ENCODE measurements at places on chromosomes 3 and 15.
A peak's percentile ranks its signal among the peaks of the same experiment; 100 is the strongest.

DNA sequence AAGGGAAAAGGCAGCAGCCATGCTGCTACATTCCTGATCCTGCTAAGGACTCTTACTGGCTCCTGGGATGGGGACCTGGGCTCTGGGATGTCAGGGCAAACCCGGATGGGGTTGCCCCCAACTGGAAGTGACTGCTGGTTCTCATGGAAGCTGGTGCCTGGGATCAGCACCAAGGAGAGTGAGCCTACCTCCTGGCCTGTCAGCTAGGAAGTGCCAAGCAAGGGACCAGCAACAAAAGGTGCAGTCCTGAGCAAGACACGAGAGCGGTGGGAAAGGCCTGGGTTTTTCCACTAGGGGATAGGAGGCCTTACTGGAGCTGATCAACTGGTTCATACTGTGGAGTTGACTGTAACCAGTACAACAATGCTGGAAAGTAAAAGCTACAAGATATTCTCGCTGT lies 47.9 kb upstream of the SYNM start:
- no peaks in the 10 kb centered on the region for H3K27me3 ChIP-seq
- H3K27ac ChIP-seq: no peak overlapping the region
- no peak for DNase-seq
- H3K36me3 ChIP-seq: no peaks in the 10 kb centered on the region
- no peaks in the 10 kb centered on the region for H3K4me1 ChIP-seq

GRCh38 chr15:25862472-25863110 lies 536 bp downstream of the ATP10A start:
- H3K4me3 ChIP-seq: no peak overlapping the region
- no peak for DNase-seq
- no peak overlapping the region for H3K27ac ChIP-seq
- no peaks in the 10 kb centered on the region for H3K4me1 ChIP-seq
- no peaks in the 10 kb centered on the region for H3K27me3 ChIP-seq

DNA sequence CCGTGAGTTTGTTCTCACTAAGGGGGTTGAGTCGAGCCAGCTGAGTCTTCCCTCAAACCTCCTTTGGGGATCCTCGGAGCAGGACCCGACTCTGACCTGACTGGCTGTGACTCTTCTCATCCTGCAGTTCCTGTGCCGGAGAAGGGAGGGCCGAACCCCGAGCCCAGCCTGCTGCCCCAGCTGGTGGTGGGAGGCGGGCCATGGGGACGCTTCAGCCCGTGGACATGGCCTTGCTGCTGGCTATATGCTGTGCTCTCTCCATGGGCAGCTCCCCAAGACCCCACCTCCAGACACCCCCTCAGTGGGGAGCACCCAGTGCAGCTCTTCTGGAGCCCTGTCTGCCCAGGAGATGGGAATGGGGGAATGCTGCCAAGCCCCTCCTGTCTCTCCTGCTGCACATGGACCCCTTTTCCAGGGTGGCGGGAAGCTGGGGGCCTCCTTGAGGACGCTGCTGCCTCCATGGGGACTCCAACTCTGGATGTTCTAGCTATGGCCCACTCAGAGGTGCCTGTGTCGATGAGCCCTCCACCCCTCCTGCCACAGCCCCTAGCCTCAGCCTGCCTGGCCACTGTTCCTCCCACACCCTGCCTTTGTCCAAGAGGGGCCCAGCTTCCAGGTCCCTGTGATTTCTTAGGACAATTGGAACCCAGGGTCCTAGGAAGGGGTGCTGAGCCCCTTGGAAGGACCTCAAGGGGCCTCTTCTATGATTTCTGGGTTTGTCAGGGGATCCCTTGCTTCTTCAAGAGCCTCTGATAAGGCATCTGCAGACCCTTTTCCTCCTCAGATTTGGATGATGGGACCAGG lies 12.8 kb downstream of the C15orf39 start:
- no peak overlapping the region for H3K4me3 ChIP-seq
- no peak overlapping the region for H3K27ac ChIP-seq
- DNase-seq: no peak
- peaks cover 13% of the 10 kb centered on the region for H3K4me1 ChIP-seq
- no peaks in the 10 kb centered on the region for H3K27me3 ChIP-seq

GRCh38 chr3:65130782-65131181 lies 443.0 kb upstream of the ADAMTS9 start:
- no peaks in the 10 kb centered on the region for H3K36me3 ChIP-seq
- H3K4me1 ChIP-seq: no peaks in the 10 kb centered on the region
- H3K4me3 ChIP-seq: no peak overlapping the region
- H3K27ac ChIP-seq: no peak overlapping the region
- H3K27me3 ChIP-seq: no peaks in the 10 kb centered on the region

DNA sequence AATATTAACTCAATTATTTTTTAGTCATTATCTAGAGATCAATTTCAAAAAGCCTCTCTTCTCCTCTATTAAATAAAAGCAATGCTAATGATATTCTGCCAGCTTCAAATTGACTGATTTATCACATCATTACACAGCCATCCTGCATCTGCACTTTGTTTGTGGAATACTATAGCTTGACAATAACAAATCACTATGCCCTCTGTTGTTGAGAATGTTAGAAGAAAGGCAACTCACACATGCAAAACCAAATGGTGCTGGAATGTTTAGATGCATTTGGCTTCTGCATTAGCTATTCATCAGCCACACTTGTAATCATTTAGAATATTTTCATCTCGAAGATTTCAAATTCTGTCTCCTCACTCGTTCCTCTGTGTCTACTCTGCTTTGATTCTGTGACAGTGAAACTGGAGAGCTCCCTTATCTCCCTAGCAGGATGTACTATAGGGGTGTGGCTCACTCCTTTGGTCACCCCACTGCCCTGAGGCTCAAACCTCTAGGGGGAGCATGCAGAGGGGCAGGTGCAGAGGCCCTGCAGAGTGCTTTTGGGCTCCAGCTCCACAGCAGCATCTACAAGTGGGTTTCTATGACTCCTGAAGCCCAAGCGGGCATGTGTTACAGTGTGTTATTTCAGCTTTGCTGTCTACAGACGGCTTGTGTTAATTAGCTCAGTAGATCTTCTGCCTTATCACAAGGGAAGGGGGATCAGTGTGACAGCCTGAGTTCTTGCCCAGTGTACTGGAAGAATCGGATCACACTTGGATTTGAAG lies 454.1 kb upstream of the BCHE start:
- no peaks in the 10 kb centered on the region for H3K4me1 ChIP-seq
- no peak for DNase-seq
- no peak overlapping the region for H3K4me3 ChIP-seq

DNA sequence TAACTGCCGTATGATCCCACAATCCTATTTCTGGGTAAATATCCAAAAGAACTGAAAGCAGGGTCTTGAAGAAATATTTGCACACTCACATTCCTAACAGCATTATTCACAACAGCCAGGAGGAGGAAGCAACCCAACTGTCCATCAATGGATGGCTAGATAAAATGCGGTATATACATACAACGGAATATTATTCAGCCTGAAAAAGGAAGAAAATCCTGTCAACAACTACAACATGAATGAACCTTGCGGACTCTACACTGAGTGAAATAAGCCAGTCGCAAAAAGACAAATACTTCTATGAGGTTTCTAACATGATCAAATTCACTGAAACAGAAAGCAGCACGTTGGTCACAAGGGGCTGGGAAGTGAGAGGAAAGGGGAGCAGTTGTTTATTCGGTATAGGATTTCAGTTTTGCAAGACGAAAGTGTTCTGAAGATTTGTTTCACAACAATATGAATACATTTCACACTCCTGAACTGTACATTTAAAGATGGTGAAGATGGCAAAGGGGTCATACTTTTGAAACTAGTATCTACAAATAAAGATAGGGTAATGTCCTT lies 6.2 kb downstream of the DLG1 start:
- peaks cover 74% of the 10 kb centered on the region for H3K36me3 ChIP-seq
- H3K4me1 ChIP-seq: peaks cover 33% of the 10 kb centered on the region
- no peak for DNase-seq
- no peaks in the 10 kb centered on the region for H3K27me3 ChIP-seq
- H3K4me3 ChIP-seq: no peak overlapping the region

DNA sequence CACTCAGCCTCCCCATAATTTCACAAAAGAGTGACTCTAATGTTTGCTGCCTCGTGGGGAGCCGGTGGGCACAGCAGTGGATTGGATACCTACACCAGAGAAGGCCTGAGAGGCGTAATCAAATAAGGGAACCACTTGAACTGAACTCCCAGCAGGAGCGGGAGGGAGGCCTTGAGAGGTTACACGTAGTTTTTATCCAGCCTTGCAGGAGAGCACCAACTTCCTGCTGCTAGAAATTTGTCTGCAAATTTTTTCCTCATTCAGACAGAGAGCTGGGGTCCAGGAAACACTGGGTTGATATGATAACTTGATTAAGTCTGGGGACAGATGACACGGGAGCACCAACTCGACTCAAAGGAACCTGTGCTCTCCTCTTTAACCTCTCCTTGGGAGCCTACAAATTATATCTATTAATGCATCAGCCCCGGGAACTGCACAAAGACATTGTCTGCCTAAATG lies 69.8 kb downstream of the HES1 start:
- H3K27me3 ChIP-seq: no peaks in the 10 kb centered on the region
- no peak overlapping the region for H3K27ac ChIP-seq

DNA sequence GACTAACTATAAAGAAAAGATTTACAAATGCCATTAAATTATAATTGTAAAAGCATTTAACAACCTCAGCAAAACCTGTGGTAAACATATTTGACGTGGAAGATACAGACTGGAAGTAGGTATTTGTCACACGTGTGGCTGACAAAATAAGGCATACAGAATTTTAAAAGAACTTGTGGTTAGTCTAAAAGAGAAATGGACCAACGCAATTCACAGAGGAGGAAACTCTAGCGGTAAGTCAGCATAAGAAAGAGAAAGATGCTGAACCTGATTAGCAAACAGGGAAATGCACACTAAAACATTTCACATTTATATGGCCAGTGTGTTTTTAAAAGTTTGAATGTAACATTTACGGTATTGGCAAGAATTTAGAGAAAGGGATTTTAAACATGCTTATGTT lies 35.3 kb downstream of the KCNH8 start:
- H3K4me3 ChIP-seq: no peak overlapping the region
- H3K27me3 ChIP-seq: no peaks in the 10 kb centered on the region
- H3K36me3 ChIP-seq: no peaks in the 10 kb centered on the region

GRCh38 chr15:55221090-55222011 lies 24.6 kb upstream of the RSL24D1 start:
- no peak overlapping the region for H3K27ac ChIP-seq
- peak; percentile 47 for DNase-seq
- H3K36me3 ChIP-seq: no peaks in the 10 kb centered on the region
- H3K27me3 ChIP-seq: no peaks in the 10 kb centered on the region
- H3K4me1 ChIP-seq: peaks cover 30% of the 10 kb centered on the region
- no peak overlapping the region for H3K4me3 ChIP-seq

- no peaks in the 10 kb centered on the region for H3K27me3 ChIP-seq
- no peak for DNase-seq
- no peak overlapping the region for H3K4me3 ChIP-seq
These were observed 7.1 kb upstream of the DLL4 start for GRCh38 chr15:40921949-40922607.

DNA sequence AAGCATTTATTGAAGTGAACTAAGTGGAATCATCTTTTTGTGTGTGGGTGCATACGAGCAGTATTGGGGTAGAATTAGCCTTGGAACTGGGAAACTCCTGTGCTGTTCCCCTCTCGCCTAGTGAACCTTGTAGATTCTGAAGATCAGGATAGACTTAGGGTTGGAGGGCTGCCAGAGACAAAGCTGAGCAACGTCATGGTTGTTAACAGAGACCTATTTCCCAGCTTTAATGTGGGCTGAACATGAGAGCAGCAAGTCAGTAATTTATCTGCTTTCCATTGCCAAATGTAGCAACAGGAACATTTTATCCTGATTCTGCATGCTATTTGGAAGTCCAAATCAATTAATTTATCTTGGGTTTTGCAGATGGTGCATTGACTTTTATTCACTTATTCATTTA lies 246.6 kb downstream of the IL20RB start:
- H3K27ac ChIP-seq: no peak overlapping the region
- no peaks in the 10 kb centered on the region for H3K27me3 ChIP-seq
- DNase-seq: no peak
- no peaks in the 10 kb centered on the region for H3K4me1 ChIP-seq
- H3K36me3 ChIP-seq: no peaks in the 10 kb centered on the region
- no peak overlapping the region for H3K4me3 ChIP-seq

DNA sequence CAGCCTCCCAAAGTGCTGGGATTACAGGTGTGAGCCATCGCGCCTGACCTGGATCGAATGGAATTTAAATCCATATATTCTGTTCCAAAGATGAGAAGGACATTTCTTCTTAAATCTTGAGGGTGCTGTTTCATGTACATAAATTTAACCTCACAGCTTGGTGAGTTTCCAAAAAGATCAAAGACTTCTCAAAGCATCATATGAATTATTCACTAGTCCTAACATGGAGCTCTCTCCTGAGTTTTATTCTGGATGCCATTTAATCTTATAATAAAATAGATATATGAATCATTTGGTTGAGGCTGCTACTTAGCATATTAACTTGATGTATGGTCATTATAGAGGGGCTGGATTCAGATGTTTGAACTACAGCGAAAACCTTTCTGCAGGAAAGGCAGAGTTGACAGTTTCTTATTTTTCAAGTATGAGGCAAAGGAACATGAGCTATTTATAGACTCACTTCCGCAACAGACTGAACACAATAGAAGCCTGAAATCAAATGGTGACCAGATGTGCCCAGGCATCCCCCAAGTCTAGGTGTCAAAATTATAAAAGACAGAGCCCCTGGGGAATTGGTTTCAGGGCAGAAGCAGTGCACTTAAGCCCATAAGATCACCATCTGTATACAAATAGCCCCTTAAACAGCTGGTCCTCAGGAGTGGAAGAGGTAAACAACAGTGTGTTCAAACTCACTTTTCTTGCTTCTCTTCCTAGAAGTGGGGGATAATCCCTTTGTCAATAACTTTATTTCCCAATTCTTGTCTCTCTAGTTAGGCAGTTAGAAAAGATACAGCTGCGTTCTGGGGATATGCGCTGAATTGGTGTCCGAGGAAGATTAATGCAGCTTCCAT lies 29.7 kb downstream of the STARD9 start:
- no peak overlapping the region for H3K27ac ChIP-seq
- no peaks in the 10 kb centered on the region for H3K36me3 ChIP-seq
- peaks cover 30% of the 10 kb centered on the region for H3K4me1 ChIP-seq

DNA sequence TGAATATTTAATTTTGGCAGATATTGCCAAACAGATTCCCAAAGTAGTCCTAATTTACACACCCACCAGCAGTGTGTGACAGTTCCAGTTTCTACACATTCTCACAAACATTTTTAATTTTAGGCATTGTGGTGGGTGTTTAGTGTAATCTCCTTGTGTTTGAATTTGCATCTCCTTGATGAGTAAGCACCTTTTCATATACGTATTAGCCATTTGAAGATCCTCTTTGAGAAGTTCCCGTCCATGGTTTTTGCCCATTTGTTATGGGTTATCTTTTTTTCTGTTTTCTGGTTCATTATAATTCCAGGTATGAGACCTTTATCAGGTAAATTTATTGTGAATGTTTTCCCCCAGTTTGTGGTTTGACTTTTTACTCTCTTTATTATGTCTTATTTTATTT lies 2.3 kb upstream of the TM4SF19 start:
- H3K4me1 ChIP-seq: peaks cover 17% of the 10 kb centered on the region
- H3K27me3 ChIP-seq: no peaks in the 10 kb centered on the region
- no peak overlapping the region for H3K4me3 ChIP-seq
- DNase-seq: no peak

- H3K27me3 ChIP-seq: no peaks in the 10 kb centered on the region
- H3K36me3 ChIP-seq: no peaks in the 10 kb centered on the region
- H3K4me3 ChIP-seq: no peak overlapping the region
These were observed 4.6 kb downstream of the GRM2 start for GRCh38 chr3:51711352-51712037.

All from Karpas-422 (cell line).